ENCODE measurements at places on chromosomes 1 and 21. TPM values are rescaled to one million over a fixed set of nuclear protein-coding genes. Genes with fewer than 3 reads are reported as not detected.

The PLXNA2 gene
- 1.6 TPM for total RNA-seq

The TAL1 gene
- not detected for total RNA-seq

The IGSF5 gene
- not detected for total RNA-seq

The GJA5 gene
- not detected for total RNA-seq

DNA sequence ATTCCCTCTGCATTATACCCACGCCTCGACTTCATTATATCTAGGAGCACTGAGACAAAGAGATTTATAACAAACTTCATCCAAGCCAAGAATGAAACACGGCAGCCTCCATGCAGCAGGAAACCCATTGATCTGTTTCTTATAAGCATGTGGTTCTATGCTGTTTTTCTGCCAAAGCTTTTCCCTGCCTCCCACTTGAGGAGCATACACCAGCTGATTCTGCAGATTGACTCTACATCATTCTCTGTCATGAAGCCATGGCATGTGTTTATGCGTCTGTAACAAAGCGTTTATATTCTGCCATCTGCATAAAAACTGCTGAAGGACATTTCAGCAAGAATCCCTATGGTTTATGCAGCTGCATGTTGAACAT, 102.0 kb downstream of the CYYR1 start:
- no peaks in the 10 kb centered on the region for H3K36me3 ChIP-seq
- no peak for DNase-seq
- H3K27ac ChIP-seq: no peak overlapping the region
- H3K4me1 ChIP-seq: no peaks in the 10 kb centered on the region
- no peak overlapping the region for H3K4me3 ChIP-seq

DNA sequence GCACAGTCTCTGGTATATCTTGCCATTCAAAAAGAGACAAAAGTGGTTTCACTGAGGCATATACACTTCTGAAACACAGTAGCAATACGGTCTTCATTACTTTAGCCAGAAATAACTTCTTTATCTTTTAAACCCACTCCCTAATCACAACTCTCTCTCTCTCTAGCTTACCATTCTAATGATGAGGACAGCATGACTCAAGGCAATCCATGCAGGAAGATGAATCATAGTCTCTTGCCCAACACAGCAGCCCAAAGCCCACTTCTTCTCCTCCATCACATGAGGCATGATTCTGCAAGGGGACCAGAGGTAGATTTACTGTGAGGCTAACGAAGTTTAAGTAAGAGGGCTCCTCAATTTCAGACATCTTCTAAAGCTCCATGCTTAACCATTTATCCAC, 285.0 kb upstream of the NR5A2 start:
- no peak overlapping the region for H3K4me3 ChIP-seq
- no peaks in the 10 kb centered on the region for H3K4me1 ChIP-seq
- no peak overlapping the region for H3K27ac ChIP-seq
- no peaks in the 10 kb centered on the region for H3K36me3 ChIP-seq
- peaks cover 7% of the 10 kb centered on the region for H3K27me3 ChIP-seq
- DNase-seq: no peak

GRCh38 chr1:241817956-241818612, 29.9 kb upstream of the EXO1 start:
- peaks cover 2% of the 10 kb centered on the region for H3K27me3 ChIP-seq
- no peak overlapping the region for H3K4me3 ChIP-seq
- DNase-seq: no peak
- H3K4me1 ChIP-seq: no peaks in the 10 kb centered on the region
- no peak overlapping the region for H3K27ac ChIP-seq
- H3K36me3 ChIP-seq: no peaks in the 10 kb centered on the region

DNA sequence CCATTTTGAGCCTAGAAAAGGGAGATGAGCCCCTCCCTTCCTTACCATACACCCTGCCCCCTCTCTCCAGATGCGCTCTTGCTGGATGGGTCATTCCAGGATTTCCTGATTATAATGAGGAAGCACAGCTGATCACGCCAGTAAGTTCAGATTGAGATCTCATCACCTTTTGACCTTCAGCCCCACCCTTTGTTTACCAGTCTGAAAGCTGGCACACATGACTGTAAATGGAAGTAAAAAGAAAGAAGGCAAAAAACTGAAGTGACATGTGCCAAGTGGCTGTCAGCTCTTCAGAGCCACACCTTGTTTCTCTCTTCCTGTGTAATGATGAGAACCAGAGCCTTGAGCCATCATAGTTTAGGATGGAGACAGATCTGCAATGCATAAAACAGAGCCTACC, 27.9 kb downstream of the S1PR1 start:
- H3K36me3 ChIP-seq: peaks cover 12% of the 10 kb centered on the region
- peak; percentile 32 for DNase-seq
- H3K4me1 ChIP-seq: peaks cover 65% of the 10 kb centered on the region
- H3K27ac ChIP-seq: peak overlapping the region; percentile 81

Measured in activated CD8-positive, alpha-beta T cell treated with anti-CD3 and anti-CD28 coated beads, Interleukin-2, amount 10 ng/mL, durations not matched to agents 7 days and 5 days (primary cell).